ENCODE measurements at places on chromosomes 7 and 10. TPM values are rescaled to one million over a fixed set of nuclear protein-coding genes. Genes with fewer than 3 reads are reported as not detected.

CCDC3 gene
- total RNA-seq = 1.8 TPM

LMOD2 gene
- not detected for total RNA-seq

AOAH gene
- 0.64 TPM for total RNA-seq

ACTR3C gene
- total RNA-seq = 0.53 TPM

OR2A1 gene
- not detected for total RNA-seq

ACHE gene
- 2.0 TPM for total RNA-seq

NEURL1 gene
- total RNA-seq = 0.47 TPM

PRKCQ gene
- total RNA-seq = 1.9 TPM
